ENCODE measurements at places on chromosomes 13 and 19.

- DNase-seq, result no peak
Measured at GRCh38 chr13:49246850-49247642, 679 bp upstream of the CDADC1 start.

- no peak for DNase-seq
Measured at GRCh38 chr19:31510635-31511034, 161.4 kb upstream of the TSHZ3 start.

DNA sequence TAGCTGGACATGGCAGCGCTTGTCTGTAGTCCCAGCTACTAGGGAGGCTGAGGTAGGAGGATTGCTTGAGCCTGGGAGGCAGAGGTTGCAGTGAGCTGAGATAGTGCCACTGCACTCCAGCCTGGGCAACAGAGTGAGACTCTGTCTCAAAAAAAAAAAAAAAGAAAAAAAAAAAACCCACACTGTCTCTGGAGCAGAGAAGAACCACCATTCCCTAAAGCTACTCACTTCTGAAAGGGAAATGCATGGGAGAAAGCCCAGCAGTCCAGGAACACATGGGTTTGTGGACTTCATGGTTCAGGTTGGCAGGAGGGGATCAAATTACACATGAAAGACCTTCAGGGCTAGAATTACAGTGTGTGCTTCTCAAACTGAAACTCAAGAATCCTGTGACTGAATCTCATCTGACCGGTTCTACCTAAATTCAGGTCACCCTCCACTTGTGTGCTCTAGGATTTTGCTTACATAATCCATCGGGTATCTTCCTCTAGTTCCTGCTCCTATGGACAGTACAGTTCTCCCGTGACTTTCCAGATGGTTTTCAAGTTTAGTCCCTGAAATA lies 30.2 kb upstream of the CPB2 start:
- DNase-seq, result peak; percentile 35

DNA sequence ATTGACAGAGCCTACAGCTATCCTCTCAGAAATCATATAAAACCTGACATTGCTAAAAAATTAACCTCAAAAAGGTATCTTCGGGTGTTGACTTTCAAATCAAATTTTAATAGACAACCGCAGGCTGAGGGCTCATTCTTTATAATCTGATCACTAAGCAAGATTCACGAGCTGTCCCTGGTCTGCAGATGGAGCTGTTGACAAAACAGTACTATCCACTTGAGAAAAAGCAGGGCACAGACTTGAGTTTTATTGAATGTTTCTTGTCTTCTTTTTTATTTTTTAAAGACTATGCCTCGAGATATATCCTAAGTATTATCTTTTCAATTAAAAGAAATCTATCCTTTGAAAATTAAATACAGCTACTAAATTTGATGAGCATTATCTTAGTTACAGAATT lies 540.5 kb downstream of the PCDH9 start:
- DNase-seq, result no peak

GRCh38 chr13:75959861-75960481 lies 323.8 kb downstream of the LMO7 start:
- DNase-seq, result no peak

DNA sequence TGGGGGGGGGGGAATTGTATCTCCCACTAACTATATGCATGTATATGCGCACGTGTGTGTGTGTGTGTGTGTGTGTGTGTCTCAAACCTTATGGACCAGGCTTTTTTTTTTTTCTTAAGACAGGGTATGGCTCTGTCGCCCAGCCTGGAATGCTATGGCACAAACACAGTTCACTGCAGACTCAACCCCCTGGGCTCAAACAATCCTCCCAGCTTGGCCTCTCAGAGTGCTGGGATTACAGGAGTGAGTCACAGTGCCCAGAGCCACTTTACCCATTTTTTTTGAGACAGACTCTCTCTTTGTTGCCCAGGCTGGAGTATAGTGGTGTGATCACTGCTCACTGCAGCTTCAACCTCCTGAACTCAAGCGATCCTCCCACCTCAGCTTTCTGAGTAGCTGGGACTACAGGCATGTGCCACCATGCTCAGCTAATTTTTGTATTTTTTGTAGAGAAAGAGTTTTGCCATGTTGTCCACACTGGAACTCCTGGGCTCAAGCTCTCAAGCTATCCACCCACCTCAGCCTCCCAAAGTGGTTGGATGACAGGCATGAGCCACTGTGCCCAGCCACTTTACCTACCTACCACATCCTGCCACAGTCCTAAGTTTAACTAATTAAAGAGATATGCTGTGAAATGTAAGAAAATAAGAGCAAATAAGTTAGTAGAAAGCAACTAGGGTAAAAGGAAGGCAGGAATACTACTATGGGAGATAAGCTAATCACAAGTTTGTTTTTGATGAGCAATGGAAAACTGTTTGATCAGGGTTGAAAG lies 2.4 kb downstream of the ZMYM5 start:
- DNase-seq, result no peak

GRCh38 chr13:33033051-33033812 lies 17.0 kb downstream of the KL start:
- no peak for DNase-seq

DNA sequence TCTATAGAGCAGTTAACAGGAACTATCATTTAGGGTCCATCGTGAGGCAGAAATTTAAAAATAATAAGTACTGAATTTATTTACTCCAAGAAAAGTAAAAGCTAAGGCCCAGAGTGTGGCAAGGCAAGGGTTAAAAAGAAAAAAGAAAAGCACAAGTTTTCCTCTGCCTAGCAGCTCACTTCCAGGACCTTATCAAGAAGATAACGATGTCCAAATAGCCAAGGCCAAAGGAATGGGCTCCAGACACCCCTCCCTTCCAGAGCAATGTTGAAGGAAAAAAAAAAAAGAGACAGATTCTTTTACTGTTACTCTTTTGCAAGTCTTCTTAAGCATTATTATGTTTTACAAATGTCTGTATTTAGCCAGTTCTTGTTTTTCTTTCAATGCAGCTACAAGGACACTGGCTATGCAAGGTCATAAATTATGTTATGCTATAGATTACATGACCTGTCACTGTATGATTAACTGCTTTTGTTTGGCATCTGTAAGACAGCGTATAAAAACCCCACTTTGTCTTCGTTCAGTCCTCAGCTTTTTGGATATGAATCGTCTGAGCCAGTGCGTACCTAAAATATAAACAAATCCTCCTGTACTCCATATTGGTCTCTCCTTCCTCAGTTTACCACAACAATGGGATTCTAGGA lies 2.9 kb upstream of the ZNF700 start:
- DNase-seq, result no peak

DNA sequence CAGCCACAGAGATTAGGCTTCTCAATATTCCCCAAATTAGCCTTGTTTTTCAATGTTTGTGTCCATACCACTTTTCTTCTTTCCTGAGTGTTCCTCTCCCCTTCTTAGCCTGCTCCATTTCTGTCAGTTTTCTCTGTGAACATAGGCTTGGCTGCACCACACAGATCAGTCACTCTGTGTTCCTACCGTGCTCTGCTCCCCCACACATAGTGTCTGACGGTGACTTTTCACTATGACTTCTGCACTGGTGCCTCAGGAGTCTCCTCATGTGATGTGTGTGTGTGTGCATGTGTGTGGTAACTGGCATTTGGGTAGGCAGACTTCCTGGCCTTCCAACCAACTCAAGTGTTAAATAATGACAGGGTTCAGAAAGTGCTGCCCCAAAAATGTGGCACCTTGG lies 47.9 kb upstream of the MYCBP2 start:
- no peak for DNase-seq

GRCh38 chr19:29685326-29685725 lies 20.1 kb downstream of the PLEKHF1 start:
- no peak for DNase-seq

- no peak for DNase-seq
Measured at GRCh38 chr13:41938918-41939317, 22.0 kb downstream of the VWA8 start.

- DNase-seq, result no peak
Measured at GRCh38 chr19:15108145-15108844, 1.1 kb downstream of the SYDE1 start.

GRCh38 chr13:41971848-41972247 lies 10.9 kb upstream of the VWA8 start:
- DNase-seq, result no peak
